ENCODE measurements at places on chromosomes 2 and 18. TPM values are rescaled to one million over a fixed set of nuclear protein-coding genes. Genes with fewer than 3 reads are reported as not detected.

M1AP gene
- 8.3 TPM for polyA plus RNA-seq

GKN1 gene
- 2.8 TPM for polyA plus RNA-seq

CD8B2 gene
- polyA plus RNA-seq = not detected

HTRA2 gene
- 14.2 TPM for polyA plus RNA-seq

CFC1 gene
- polyA plus RNA-seq = 0.39 TPM

HAAO gene
- polyA plus RNA-seq = not detected

PXDN gene
- polyA plus RNA-seq = 2.0 TPM

PRADC1 gene
- 8.1 TPM for polyA plus RNA-seq

SAG gene
- not detected for polyA plus RNA-seq

CHRND gene
- not detected for polyA plus RNA-seq

PTRHD1 gene
- polyA plus RNA-seq = 74.9 TPM

TXNDC2 gene
- polyA plus RNA-seq = not detected

SERTAD2 gene
- polyA plus RNA-seq = 1.7 TPM

REG3A gene
- not detected for polyA plus RNA-seq

NETO1 gene
- polyA plus RNA-seq = 20.0 TPM

FMNL2 gene
- 22.4 TPM for polyA plus RNA-seq

SLC8A1 gene
- polyA plus RNA-seq = 388 TPM

IHH gene
- not detected for polyA plus RNA-seq

UGT1A7 gene
- not detected for polyA plus RNA-seq

AQP4 gene
- 71.7 TPM for polyA plus RNA-seq

CD207 gene
- polyA plus RNA-seq = not detected

IGFBP5 gene
- polyA plus RNA-seq = 2.0 TPM

SERPINB11 gene
- polyA plus RNA-seq = not detected

C18orf63 gene
- polyA plus RNA-seq = not detected

LTBP1 gene
- polyA plus RNA-seq = 1.7 TPM

TRIM43 gene
- not detected for polyA plus RNA-seq

FIGN gene
- polyA plus RNA-seq = 11.4 TPM

ATP6V1B1 gene
- polyA plus RNA-seq = not detected

ST8SIA5 gene
- 19.2 TPM for polyA plus RNA-seq

SCYGR7 gene
- not detected for polyA plus RNA-seq

SULT1C2 gene
- not detected for polyA plus RNA-seq

ZNF385B gene
- polyA plus RNA-seq = 25.8 TPM

UGT1A1 gene
- polyA plus RNA-seq = not detected

LYG1 gene
- polyA plus RNA-seq = not detected

All from Purkinje cell (primary cell).